Stimulated activated CD8-positive, alpha-beta memory T cell treated with anti-CD3 and anti-CD28 coated beads, Interleukin-4, amount 100 ng/mL, for 1 hour (primary cell): ENCODE measurements at places on chromosomes 5 and 9.

GRCh38 chr5:178425621-178426068, 164.5 kb downstream of the COL23A1 start:
- no peak for DNase-seq

DNA sequence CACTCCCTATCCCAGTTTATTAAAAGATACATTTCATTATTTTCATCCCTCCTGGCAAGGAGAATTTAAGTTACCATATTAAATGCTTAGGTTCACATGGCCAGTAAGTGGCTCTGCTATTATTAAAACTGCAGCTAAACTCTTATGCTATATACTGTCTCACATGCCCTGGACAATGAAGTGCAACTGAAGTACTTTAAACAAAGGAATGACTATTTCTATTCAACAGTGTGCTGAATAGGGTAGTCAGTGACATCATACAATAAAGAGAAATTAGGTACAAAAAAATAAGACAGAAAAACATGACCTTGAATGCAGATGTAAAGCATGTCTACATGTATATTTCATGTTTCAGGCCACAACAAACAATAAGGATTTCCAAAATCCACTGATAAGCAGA, 282.6 kb upstream of the SMC2 start:
- no peak for DNase-seq

DNA sequence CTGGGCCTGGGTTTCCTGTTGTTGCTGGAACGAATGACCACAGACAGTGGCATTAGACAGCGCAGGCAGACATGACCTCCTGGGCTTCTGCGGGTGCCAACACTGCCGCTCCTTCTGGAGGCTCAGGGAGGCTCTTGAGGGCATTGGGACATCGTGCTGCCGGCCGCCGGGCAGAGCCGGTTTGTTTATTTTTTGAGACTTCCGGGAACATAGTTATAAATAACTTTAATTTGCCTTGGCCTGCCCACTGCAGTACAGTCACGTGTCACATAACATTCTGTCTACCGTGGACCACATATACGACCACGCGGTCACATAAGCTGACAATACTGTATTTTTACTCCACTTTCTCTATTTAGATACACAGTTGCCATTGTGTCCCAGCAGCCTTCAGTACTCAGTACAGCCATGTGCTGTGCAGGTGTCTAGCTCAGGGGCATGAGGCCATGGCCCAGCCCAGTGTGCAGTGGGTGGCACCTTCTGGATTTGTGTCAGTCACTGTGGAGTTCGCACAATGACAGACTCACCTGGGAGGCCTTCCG, 8.2 kb upstream of the TOR4A start:
- DNase-seq: no peak

GRCh38 chr9:73782166-73782565, 630.5 kb downstream of the ANXA1 start:
- DNase-seq: no peak

DNA sequence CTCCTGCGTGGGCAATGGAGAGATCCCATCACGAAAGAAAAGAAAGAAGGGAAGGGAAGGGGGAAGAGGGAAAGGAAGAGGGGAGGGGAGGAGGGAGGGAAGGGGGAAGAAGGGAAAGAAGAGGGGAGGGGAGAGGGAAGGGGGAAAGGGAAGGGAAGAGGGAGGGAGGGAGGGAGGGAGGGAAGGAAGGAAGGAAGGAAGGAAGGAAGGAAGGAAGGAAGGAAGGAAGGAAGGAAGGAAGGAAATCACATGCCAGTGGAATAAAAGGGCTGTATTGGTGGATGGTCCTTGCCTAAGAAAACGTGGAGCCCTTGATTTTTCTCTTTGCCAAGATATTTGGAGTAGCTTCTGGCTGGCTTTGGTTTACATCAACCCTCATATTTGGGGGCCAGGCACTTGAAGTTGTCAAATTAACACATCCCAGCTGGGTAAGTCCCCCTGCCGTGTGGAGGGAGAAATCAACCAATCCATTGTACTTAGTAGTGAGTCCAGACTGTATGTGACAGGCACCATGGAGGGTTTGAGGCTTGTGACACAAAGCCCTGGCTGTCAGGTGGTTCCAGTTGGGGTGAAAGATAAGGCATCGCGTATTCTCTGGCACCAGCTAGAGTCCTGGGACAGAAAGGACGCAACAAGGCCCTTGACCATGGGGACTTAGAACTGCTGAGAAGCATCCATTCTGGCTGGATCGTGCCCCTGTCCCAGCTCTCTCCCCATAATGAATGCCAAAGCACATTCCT, 23.7 kb downstream of the IDNK start:
- DNase-seq: no peak

- DNase-seq: no peak
Observed at GRCh38 chr5:62762503-62762902, 183.9 kb downstream of the LRRC70 start.

GRCh38 chr9:132609184-132609583, 26.8 kb downstream of the BARHL1 start:
- DNase-seq: no peak

GRCh38 chr9:15513335-15513734, 2.6 kb upstream of the PSIP1 start:
- DNase-seq: no peak

- DNase-seq: no peak
Observed at GRCh38 chr9:113921396-113921925, 45.4 kb downstream of the ZNF618 start.

DNA sequence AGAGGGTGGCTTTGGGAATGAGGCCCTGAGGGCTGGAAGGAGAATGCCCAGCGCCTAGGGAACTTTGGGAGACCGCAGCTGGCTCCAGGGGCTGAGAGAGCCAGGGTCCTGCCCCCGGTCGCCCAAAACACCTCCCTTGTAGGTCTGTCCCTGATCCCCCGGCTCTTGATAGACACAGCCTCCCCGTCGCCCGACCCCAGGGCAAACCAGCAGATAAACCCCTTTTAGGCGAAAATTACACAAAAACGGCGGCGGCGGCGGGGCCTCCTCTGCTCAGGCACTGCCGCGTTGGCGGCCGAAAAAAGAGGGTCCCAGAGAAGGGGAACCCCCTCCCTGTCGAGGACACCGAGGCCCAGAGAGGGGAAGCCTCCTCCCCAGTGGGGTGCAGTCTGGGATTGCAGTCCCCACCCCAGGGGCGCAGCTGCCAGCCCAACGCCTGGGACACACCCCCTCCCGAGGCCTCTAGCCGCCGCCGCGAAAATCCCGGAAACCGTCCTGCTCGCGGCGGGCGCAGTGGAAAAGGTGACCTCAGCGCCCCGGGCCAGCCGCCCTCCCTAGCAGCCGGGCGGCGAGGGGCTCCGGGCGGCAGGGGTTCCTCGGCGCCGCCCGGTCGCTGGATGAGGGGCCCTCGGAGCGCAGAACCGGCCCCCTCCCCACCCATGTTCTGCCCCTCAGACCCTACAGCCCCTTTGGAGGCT, 3.1 kb upstream of the BARX1 start:
- DNase-seq: no peak

DNA sequence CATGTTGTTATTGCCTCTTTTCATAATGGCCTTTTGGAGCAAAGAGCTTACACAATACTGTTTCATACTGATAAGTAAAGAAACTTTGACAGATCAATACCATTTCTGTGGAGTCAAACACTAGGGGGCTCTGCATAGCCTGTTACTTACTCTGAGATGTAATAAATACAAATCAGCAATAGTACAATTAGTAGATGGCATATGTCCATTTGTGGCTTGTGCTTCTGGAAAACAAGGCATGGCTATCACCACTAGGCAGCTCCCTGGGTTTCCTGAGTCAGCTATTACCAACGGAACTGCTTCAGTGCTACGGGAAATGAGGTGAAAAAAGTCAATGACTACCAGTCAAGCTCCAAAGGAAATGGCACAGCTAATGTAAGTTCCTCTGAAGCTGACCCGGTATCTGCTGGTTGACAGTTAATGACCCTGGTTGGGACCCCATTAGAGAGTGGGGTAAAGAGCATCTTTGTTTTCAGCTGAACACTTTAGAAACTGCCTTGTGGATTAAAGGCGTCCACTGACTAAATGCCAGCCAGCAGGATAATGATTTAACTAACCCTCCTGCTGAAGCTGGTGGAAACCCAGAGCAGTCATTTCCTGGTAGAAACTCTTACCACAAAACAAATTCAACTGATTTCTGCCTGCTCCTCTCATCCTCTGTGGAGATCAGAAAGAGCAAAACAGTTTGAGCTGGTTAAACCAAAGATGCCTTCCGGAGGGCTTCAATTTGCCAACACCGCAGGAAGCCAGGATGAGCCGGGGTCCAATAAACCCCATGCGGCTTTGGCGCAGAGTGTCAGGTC, 69.0 kb upstream of the FAM169A start:
- DNase-seq: no peak

GRCh38 chr9:86093788-86094555, 5.4 kb downstream of the GOLM1 start:
- no peak for DNase-seq

- no peak for DNase-seq
Observed at GRCh38 chr5:75389430-75389829, 52.4 kb downstream of the HMGCR start.

DNA sequence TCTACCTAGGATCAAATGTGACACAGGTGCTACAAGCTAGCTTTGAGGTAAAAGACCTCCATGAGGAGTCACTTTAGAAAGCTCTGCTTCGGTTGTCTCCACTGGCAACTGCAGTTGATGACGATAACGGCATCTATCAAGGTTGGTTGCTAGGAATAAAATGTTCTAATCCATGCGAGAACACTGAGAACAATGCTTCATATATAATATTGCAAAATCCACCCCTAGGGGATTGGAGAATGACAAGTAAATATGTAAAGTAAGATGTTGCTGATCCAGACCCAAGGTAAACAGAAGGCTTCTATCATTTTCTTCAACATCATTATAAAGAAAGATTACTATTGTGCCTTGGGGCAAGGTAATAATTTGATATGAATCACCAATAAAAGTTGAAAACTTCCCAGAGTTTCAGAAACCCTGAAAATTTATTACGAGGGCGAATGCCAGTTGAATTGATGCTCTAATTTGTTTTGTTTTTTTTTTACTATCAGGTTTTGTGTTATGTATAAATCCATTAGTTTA, 1003.4 kb downstream of the CDH18 start:
- no peak for DNase-seq

DNA sequence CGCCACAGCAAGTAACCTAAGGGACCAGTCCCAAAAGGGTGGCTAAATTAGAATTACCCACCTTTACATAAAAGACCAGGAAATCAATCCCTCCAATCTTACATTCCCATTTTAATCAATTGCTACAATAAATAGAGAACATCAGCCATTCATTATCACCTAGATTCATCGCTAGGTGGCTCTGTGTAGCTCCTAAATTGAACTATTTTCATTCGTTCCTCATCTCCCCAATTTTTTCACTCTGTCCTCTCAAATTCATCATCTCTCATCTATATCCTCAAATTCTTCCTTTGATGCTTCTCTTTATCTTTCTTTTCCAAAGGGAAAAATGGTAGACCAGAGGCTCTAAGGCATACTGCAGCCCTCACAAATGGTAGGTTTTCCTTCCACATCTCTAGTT, 108.2 kb upstream of the TNC start:
- DNase-seq: no peak

- DNase-seq: no peak
Observed at GRCh38 chr5:39578887-39579497, 154.2 kb upstream of the DAB2 start.

DNA sequence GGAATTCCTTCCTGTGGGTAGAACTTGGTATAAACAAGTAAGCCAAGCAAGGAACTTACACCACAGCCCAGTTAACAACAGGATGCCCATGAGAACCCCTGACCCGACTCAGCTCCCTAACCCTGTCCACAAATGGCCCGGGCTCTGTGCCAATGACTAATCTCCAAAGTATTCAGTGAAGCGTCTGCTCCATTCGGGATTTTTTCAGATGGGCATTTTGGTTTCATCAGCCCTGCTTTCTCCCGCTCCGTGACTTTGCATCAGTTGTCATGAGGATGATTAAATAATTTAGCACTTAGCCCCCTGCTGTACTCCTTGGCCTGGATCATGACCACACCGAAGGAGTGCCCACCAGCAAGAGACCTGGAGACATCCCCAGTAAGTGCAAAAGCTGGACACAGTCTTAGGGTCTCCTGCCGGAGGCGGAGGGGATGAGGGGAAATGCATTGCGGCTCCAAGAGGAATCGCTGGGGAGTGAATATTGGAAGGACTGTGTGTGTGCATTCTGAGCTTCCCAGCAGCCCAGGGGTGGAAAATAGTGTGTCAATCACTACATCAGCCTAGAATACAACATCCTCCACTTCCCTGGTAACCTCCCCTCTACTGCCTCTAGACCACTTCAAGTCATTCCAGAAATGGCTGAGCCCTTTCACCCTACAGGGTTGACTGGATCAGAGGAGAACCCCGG, 41.4 kb upstream of the DNAH5 start:
- DNase-seq: no peak

- DNase-seq: no peak
Observed at GRCh38 chr5:159469496-159470372, 139.4 kb upstream of the IL12B start.

GRCh38 chr5:37875051-37875787, 35.4 kb upstream of the GDNF start:
- no peak for DNase-seq
